ENCODE measurements at places on chromosomes 12 and 14. TPM values are rescaled to one million over a fixed set of nuclear protein-coding genes. Genes with fewer than 3 reads are reported as not detected.

DNA sequence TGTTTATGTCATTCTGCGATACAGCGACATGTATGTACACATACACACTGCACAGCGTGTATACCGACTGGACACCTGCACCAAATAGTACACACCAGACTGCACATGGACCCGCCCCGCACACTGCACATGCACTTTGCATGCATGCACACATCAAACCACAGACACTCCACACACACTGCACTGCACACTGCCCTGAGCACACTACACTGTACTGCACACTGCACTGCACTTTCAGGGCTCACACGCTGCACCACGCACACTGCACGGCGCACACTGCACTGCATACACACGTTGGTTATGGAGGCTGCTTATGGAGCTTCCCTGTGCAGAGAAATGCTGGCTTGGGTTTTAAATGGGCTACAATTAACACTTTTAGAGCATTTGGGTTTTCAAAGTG lies 1.6 kb downstream of the PAPLN start:
- no peak for DNase-seq

JKAMP gene
- 46.5 TPM for total RNA-seq

DNA sequence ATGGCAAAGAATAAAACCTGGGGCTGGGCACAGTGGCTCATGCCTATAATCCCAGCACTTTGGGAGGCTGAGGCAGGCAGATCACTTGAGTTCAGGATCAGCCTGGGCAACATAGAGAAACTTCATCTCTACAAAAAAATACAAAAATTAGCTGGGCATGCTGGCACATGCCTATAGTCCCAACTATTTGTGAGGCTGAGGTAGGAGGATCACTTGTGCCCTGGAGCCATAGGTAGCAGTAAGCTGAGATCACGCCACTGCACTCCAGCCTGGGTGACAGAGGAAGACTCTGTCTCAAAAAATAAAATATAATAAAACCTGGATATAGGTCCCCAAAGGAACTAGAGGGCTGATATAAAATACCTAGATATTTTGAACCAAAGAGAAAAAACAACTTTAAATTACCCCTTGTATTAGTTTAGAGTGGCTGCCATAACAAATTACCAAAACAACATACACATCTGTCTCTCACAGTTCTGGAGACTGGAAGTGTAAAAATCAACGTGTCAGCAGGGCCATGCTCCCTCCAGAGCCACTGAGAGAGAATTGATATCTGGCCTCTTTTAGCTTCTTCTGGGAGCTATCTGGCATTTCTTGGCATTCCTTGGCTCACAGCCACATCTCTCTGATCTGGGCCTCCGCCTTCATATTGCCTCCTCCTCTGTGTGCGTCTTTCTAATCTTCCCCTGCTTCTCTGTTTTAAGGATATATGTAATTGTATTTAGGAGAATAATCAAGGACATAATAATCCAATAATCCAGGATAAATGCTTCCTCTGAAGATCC lies 47.9 kb upstream of the ATF7IP start:
- DNase-seq: no peak

PRPH gene
- total RNA-seq: 6.7 TPM

ZNF891 gene
- total RNA-seq: 0.02 TPM

DNA sequence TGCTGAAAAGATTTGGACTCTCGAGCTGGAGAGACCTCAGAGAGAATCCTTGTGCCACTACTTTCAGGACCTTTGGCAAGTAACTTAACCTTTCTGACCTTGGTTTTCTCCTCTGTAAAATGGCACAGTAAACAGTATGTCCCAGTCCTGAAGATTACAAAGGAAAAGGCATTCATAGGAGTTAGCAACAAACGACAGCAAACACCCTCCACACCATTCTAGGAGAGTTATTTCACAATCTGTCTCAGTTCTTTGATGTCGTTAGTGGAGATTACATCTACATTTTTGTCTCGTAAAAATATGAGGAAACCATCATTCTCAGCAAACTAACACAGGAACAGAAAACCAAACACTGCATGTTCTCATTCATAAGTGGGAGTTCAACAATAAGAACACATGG lies 205.7 kb downstream of the ITPR2 start:
- DNase-seq: no peak

DNA sequence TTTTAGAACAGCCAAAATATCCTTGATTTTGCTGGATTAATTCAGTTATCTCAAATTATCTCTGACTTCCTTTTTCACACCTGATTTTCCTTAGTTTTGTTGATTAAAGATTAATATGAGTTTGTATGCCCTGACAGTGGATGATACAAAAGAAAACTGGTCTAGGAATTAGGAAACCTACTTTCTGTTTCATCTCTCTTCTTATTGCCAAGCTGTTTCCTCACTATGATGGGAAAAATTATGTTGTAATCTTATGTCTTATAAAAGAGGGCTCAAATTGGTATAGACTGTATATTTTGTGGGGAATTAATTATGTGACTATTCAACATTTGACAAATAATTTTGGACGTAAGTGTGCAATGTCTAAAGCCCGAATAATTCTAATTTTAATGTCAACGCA lies 271.6 kb downstream of the FBXL14 start:
- no peak for DNase-seq

- DNase-seq: no peak
Measured at GRCh38 chr12:112430929-112431328, 12.2 kb downstream of the PTPN11 start.

GRCh38 chr12:99066726-99067125 lies 421.6 kb downstream of the APAF1 start:
- no peak for DNase-seq

OR4E1 gene
- total RNA-seq: not detected

DNA sequence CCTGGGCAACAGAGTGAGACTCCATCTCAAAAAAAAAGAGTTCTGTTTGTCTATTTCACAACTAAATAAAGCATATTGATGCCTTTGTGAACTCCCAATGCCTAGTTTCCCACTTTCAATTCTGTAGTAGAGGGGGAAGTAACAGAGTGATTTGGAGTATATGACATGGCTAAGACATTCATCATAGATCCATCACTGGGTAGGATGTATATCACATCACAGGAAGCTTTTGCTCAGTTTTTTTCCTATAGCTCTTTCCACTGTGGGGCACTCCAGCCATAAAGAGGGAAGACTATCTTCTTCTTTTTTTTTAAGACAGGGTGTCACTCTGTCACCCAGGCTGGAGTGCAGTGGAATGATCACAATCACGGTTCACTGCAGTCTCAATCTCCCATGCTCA lies 154.0 kb upstream of the BCL2L14 start:
- no peak for DNase-seq

GRCh38 chr12:5554711-5555110 lies 122.8 kb downstream of the NTF3 start:
- no peak for DNase-seq

DEPDC4 gene
- 3.4 TPM for total RNA-seq

DNA sequence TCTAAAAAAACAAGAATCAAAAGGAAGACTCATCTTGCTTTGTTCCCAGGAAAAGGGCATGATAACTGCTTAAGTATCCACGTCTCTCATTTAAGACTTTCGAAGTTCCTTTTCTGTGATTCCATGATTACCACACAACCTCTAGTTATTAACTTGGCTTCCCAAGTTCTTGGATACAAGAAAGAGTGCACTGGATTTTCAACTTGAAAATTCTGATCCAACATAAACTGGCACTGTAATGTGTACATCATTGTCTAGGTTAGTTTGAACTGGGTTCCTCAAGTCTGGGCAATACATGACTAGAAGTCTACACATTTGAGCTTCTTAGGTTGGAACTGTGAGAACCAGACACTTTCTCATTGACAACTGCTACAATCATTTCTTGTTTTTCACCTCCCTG lies 1.6 kb downstream of the KLHL28 start:
- no peak for DNase-seq

ADAM21 gene
- 0.98 TPM for total RNA-seq

DNA sequence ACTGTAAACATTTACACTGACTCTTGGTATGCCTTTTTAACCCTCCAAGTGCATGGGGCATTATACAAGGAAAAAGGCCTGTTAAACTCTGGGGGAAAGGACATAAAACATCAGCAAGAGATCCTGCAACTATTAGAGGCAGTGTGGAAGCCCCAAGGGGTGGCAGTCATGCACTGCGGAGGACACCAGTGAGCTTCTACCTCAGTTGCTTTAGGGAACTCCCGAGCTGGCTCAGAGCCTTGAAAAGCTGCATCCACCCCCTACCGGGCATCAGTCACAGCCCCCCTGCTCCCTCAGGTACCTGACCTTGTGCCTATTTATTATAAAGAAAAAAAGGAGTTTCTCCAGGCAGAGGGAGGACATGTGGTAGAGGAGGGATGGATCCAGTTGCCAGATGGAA lies 695.6 kb upstream of the LMO3 start:
- no peak for DNase-seq

DNA sequence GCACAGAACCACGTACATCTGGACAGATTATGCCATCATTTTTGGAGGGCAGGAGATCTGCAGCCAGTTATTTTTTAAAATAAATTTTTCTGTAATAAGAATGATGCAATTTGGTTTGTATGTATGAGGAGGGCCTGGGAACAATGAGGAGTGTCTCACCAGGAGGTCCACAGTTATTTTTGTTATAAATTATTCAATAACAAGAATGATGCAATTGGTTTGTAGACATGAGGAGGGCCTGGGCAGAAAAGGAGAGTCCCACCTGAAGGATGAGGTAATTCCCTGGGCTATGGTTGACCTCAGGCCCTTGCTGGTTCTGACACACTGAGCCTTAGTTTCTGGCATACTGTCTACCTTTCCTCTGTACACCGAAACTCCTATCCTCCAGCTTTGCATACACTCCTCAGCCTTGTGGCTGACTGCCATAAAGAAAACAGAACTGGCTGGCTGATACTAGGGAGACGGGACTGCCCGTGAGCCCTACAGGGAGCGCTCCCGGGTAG lies 9.0 kb upstream of the DCD start:
- DNase-seq: no peak

DNA sequence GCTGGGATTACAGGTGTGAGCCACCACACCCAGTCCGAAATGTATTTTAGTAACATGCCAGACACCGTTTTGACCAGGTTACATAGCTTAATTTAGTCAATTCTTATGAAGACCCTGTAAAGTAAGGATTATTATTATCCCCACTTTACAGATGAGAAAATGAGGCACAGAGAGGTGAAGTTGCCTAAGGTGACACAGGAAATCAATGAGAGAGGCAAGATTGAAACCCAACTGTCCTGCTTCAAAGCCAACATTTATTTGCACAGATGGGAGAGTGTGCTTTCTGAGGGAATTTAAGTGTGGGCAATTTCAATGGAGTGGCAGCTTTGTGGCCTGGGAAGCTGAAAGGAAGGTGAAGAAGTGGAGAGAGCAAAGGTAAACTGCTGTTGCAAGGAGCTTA lies 19.1 kb upstream of the EPS8 start:
- DNase-seq: no peak

TRHDE gene
- 2.9 TPM for total RNA-seq

- DNase-seq: no peak
Measured at GRCh38 chr14:89841851-89842250, 112.7 kb downstream of the EFCAB11 start.

GRCh38 chr14:71551291-71551950 lies 380.8 kb upstream of the RGS6 start:
- DNase-seq: no peak

HIP1R gene
- total RNA-seq: 57.8 TPM

DNA sequence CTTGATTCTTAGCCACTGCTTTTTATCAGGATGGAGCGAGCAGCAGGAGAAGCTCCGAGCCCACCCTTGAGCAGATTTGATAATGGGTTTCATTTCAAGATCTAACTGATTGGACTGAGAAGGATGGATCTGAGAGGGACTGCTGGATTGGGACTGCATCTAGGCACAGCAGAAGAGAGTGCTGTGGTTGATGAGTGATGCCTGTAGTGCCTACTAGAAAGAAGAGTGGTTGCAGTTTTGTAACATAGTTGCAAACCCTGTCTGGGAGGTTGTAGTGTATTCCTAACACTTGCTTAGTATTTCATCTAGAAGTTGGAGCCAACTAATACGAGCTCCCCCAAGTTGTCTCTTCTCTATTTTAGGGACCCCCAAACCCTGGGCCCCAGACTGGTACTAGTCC lies 88.7 kb downstream of the ASCL1 start:
- DNase-seq: no peak

GSKIP gene
- total RNA-seq: 21.7 TPM

KRT72 gene
- 0.17 TPM for total RNA-seq

IGF1 gene
- total RNA-seq: 0.42 TPM

NTS gene
- not detected for total RNA-seq

DNA sequence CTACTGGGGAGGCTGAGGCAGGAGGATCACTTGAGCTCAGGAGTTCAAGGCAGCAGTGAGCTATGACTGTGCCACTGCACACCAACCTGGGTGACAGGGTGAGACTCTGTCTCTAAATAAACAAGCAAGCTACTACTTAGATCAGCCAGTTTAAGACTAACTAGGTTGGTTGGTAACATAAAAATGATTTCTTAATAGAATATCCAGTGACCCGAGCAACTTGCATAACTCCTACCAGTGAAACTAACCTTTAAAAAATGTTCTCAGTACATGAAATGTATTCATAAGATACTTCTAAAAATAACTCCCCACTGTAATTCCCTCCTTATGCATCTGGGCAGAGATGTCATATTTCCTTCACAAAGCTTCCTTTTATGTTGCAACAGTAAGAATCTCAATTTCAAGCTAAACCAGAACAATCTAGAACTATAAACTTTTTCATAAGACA lies 15.9 kb downstream of the TAOK3 start:
- DNase-seq: no peak

- DNase-seq: no peak
Measured at GRCh38 chr12:46177837-46178608, 90.8 kb downstream of the SLC38A1 start.

DNA sequence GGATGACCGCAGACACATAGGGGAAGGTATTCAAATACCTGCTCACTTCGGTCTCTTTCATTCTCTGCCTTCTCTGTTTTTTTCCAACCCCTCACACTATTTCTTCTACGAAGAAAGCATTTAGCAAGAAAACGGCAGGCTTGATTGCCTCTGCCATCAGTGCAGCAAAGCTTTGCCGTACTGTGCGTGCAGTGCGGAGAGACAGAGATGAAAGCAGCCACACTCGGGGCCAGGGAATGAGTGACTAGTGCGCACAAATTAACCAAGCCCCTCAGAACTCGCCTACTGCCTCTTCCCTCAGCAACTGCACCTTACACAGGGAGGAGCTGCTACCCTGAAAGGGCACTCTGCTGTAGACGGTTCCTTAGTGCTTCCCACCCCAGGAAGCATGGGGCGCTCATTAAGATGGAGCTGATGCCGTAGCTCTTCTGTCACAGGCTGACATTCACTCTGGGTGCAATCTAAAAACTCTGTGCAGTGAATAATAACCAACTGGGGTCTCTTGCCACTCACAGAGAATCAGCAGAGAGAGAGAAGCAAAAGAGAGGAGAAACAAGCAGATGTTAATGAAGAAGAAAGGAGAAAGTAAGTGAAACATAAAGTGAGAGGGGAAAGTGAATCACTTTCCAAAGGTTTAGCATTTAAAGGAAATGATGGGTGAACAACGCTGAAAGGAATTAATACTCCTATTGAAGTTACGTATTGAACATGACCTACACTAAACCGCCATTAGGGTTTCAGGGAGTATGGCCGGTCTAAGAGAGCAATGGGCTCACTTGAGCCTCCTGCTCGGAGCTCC lies 69.4 kb downstream of the GRIN2B start:
- DNase-seq: no peak

SLCO1B1 gene
- total RNA-seq: 0.32 TPM

Data from HCT116 (cell line).